ENCODE measurements at places on chromosomes 16 and 17.
A peak's percentile ranks its signal among the peaks of the same experiment; 100 is the strongest.

- DNase-seq, result peak; percentile 32
These were observed 6.8 kb downstream of the TBKBP1 start for GRCh38 chr17:47700471-47701449.

GRCh38 chr17:78117027-78117981, 11.3 kb downstream of the TMC6 start:
- no peak for DNase-seq

GRCh38 chr16:52367821-52368220, 179.1 kb downstream of the TOX3 start:
- no peak for DNase-seq

GRCh38 chr17:16148596-16148995, 66.7 kb downstream of the NCOR1 start:
- no peak for DNase-seq

GRCh38 chr16:21973945-21974344, 20.8 kb downstream of the UQCRC2 start:
- no peak for DNase-seq

GRCh38 chr17:49254066-49254465, 23.5 kb upstream of the PHOSPHO1 start:
- DNase-seq, result no peak

DNA sequence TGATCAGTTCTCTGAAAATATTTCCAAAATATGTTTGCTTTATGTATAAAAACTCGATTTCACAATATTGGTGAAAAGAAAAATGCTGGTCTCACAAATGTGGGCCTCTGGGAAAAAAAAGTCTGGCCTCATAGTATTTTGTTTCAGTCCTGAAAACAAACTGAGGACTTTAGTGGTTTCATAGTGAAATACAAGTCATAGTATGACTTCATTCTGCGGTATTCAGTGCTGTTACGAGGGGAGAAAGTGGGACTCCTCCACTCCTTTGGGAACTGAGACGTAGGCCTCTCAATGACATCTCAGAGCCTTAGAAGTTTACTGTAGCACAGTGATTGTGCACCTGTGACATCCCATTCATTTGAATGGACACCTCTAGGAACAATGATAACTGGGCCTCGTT, 56.0 kb downstream of the CYB561 start:
- no peak for DNase-seq

DNA sequence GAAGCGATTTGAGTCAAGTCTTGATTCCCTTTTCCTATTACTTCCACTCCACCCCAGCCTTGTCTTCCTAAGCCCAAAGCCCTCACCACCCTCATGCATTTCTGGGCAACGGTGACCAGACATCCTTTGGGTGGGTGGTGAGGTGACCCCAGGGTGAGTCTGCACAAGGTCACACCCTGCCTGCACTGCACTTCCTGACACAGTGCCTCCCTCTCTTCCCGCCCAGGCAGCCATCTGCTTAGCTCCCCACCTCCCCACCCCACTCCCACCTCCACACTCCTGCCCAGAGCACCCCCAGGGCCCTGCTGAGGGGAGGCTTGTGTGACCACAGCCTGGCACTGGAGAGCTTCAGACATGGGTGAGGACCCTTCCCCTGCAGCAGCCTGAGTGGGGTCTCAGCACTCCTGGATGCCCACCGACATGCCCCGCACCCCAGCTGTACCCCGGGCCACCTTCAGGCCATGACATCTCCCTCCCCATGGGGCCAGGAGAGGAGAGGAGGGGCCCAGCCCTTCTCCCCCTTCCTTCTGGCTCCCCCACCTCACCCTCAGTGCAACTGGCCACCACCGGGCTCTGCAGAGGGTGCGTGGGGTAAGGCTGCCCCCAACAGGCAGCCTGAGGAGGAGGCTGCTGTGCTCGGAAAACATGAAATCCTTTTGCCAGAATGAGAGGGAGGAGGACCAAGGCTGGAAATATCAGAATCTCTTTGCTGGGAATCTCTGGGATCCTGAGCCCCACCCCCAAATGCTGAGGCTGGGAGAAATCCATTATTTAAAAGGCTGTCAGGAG, 68.6 kb downstream of the CCT6B start:
- peak; percentile 18 for DNase-seq

GRCh38 chr16:89613231-89613953, at the start of gene DPEP1:
Gene DPEP1 (plus strand): TSS chr16:89613642. CDS start chr16:89630411, 16,769 bp downstream.
- DNase-seq, result no peak

DNA sequence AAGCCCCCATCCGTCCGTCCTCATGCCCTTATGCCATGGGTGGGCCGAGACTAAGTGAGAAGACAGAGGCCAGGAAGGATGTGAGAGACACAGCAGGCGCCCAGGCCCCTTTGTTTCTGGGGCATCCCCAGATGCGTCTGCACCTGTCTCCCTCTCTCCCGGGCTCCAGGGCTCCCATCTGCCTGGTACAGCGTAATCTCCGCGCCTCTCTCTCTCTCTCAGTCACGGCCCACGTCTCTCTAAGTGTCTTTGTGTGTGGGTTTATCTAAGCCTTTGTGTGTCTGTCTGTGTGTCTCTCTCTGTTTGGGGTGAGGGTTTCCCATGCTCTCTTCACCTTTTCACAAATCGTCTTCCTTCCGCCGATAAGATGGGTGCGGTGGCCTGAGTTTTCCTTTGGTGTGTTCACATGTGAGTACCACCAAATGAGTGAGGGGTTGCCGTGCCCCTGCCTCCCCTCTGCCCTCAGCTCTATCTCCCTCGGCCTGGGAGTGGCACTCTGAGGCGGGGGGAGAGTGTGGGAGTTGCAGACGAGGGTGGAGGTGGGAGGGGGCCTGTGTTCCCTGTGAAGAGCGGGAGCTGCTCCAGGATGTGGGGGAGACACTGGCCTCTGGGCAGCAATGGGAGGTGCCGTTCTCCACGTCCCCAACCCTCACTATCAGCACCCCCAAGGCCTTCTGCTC, 25.8 kb upstream of the ABCC3 start:
- no peak for DNase-seq

DNA sequence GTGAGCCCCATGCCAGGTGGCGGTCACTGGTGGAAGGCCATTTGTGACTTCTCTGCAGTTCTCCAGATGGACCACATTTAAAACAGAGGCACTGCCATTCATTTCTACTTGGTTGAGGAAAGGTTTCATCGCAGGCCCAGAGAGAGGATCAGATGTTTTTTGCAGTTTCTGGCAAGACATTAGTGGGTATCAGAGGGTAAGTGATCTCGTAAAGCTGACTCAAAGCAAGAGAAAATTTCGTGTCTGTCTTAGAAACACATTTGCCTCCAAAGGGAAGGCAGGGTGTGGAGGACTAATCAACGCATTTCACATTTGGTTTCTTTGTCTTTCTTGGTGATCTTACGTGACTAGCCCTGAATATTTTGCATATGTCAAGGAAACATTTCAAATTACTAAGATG, 81.8 kb downstream of the PRKCB start:
- no peak for DNase-seq

DNA sequence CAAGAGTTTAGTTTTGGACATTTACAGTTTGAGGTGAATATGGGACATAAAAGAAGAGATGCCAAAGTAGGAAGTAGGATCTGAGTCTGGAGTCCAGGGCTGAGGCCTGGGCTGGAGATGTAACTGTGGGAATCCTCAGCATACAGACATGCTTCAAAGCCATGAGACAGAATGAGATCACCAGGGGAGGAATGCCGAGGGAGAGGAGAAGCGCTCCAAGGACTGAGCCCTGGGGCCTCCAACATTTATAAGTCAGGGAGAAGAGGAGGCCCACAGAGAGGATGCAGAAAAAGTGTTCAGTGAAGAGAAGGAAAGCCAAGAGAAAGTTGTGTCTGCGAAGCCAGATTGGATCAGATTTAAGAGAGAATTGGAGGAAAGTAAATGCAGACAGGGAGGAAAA, 277.5 kb upstream of the MYOCD start:
- DNase-seq, result no peak

- no peak for DNase-seq
These were observed 7.3 kb upstream of the SSTR2 start for GRCh38 chr17:73157521-73157890.

GRCh38 chr17:66955821-66956220, 8.7 kb upstream of the CACNG4 start:
- no peak for DNase-seq

DNA sequence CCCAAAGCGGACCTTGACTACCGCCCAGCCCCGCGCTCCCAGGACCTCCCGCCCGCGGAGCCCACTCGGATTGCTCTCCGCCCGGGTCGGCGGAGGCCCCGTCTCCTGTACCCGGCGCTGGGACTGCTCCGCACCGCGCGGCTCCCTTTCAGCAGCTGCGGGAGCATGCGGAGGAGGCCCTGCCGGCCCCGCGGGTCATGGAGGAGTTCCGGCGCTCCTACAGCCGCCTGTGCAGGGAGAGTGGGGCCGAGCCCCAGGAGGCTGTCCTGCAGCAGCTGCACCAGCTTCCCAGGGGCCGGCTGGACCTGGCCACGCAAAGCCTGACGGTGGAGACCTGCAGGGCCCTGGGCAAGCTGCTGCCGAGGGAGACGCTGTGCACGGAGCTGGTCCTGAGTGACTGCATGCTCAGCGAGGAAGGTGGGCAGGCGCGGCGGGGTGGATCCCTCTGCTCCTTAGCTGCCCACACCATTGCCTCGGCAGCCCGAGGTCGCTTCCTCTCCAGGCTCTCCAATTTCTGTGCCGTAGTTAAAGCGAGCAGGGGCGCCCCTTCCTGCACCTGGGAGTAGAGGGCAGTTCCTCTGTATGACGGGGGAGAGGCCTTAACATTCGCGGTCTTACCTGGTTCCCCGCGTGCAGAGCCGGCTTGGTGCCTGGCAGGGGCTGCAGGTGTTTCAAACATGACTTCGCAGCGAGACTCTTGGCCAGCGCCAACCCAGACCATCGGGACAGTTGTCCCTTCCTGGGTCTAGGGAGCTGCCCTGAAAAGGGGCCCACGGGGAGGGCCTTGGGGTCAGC, 539 bp downstream of the LRRC45 start:
- peak; percentile 49 for DNase-seq

- peak; percentile 81 for DNase-seq
These were observed 40.5 kb downstream of the MYH3 start for GRCh38 chr17:10616502-10617119.

- no peak for DNase-seq
These were observed 661 bp downstream of the RFWD3 start for GRCh38 chr16:74666010-74666421.

DNA sequence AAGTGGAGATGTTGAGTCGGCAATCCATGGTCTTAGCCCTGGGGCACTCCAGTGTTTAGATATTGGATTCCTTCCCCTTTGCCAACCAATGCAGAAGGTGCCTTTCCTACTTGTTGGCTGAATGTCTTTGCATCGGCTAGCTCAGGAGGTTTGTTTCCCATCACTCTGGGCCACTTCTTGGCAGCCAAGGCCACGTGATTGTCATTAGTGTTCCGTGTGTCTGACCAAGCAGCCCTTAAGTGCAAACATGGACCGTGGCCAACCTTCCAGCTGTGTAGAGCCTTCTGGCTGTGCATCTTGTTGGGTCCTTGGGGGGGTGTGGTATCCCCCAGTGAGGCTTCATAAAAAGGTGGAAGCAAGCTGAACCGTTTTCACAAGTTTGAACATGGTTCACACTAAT, 66.0 kb downstream of the GNAO1 start:
- no peak for DNase-seq

DNA sequence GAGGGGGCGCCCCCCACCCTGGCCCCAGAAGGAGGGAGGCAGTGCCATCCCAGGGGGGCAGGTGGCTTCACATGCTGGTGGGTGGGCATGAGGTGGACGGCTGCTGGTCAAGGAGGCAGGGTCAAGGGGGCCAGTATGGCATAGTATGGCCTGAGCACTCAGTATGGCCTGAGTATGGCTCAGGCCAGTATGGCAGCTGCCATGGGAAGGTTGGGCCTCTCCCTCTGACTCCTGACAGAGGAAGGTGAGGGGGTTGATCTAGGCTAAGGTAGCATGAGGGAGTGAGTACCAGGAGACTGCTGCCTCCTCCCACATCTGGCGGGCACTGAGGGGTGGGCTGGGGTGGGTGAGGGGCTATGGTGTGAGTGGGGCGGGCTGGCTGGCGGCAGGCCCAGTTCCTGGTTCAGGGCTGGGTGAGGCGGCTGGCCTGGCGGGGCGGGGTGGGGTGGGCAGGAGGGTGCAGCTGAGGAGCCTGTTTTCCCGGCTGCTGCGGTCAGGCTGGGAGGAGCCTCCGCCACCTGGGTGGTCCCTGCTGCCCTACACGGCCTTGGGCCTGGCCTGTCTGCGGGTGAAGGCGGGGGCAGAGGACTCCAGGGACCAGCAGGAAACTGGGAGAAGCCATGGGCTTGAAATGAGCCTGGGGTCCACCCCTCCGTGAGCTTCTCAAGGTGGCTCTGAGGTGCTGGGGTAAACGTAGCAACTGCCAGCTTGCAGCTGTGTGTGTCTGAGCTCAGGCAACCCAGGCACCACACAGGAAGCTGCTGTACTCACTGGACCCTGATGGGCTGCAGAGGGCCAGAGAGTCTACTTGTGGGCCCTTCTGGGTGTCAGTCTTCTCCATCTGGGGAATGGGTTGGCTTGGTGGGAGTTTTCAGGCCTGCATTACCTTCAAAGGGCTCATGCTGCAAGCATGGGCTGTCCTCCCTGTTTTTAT, 57.0 kb downstream of the RAI1 start:
- no peak for DNase-seq

DNA sequence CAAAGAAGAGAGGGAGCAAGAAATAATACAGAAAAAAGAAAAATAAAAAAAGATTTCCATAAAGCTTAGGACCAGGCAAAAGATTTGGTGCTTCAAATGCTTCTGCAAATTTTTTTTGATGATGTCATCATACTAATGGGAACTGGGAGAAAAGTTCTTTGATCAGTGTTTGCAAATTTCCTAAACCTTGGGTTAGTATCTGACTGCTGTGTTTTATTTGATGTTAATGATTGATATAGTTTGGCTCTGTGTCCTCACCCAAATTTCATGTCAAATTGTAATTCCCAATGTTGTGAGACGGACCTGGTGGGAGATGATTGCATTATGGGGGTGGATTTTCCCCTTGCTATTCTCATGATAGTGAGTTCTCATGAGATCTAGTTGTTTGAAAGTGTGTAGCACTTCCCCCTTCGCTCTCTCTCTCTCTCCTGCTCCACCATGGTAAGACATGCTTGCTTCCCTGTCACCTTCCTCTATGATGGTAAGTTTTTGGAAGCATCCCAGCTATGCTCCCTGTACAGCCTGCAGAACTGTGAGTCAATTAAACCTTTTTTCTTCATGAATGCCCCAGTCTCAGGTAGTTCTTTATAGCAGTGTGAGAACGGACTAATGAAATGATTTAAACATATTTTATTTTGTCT, 72.6 kb downstream of the TMEM100 start:
- DNase-seq, result no peak

DNA sequence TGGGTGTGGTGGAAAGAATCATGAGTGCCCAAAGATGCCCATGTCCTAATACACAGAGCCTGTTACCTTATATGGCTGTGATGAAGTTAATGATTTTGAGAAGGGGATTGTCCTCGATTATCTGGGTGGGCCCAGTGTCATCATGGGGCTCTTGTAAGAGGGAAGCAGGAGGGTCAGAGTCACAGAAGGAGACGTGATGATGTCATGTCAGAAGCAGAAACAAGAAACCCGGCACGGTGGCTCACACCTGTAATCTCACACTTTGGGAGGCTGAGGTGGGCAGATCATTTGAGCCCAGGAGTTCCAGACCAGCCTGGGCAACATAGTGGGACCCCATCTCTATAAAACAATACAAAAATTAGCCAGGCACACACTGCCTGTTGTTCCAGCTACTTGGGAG, 55.2 kb upstream of the MGAT5B start:
- no peak for DNase-seq
